ENCODE measurements at places on chromosomes 12 and 14. TPM values are rescaled to one million over a fixed set of nuclear protein-coding genes. Genes with fewer than 3 reads are reported as not detected.

The LGR5 gene
- total RNA-seq = not detected

GRCh38 chr12:54983536-54984101, 943 bp downstream of the TESPA1 start:
- no peak for DNase-seq

DNA sequence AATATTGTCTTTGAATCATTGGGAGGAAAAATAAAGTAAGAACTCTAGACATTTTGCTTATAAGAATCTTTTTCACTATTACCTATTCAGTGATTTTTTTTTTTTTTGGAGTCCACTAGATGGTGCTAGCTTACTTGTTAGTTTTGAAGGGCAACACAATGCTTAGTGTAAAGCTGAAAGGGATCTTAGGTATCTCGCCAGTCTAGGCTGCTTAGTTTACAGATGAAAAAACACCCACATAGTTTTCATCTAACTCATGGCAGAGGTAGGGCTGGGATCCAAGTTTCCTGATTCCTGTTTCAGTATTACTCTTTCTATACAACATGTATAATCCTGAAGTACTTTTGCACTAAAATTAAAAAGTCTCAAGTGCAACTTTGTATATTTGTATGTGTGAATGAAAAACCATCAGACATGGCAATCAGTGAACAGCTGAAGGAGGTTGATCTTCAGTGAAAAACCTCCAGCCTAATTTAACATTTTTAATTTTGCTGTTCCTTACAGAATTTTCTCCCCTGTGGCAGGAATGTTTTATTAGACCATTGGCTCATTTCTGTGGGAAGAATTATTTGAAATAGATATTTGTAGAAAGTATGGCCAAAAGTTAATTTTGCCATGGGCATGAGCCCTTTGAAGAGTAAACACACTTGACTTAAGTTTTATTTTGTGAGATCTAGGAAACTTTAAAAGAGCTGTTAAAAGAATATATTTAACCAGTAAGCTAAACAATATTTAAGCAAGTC, 40.7 kb downstream of the LRRIQ1 start:
- DNase-seq = peak; percentile 25

DNA sequence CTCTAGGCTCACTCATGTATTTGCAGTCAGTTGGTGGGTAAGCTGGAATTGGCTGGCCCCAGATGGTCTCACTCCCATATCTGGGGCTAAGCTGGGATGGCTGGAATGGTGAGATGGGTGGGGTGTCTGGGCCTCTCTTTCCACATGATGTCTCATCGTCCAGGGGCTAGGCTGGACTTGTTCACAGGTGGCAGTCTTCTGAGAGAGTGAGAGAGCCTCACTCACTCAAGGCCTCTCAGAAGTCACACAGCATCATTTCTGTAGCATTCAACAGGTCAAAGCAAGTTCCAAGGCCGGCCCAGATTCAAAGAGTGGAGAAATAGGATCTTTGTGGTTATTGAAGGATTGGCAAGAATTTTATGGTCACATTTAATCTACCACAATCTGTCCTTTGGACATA, 102.7 kb downstream of the UNC79 start:
- no peak for DNase-seq

The BCL2L14 gene
- not detected for total RNA-seq

The GALNT16 gene
- 4.1 TPM for total RNA-seq

DNA sequence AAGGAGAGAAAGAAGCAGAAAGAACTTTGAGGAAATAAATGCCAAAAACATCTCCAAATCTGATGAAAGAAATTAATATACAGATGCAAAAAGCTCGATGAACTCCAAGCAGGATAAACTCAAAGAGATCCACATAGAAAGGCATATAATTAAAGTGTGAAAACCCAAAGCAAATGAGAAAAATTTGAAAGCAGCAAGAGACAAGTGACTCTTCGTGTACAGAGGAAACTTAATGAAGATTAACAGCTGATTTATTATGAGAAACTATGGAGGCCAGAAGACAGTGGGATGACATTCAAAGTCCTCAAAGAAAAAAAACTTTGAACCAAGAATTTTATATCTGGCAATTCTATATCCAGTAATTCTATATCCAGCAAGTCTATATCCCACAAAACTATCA, 163.0 kb upstream of the TMCC3 start:
- no peak for DNase-seq

DNA sequence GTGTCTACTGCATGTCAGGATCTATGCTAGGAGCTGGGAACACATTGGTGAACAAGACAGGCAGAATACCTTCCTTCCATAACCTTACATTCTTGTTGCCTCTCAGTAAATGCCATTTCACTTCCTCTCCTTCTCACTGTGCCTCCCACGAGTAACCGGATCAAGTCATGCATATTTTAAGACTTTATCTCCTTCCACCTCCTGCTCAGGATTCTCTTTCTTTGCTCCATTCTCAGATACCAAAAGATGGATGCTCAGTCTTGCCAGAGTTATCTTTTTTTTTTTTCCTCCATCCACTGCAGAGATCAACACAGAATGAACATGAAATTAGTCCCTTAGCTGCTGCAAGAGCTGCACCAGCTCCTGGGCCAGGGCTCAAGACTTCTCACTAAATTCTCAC, 20.0 kb upstream of the APPL2 start:
- no peak for DNase-seq

The MFAP5 gene
- total RNA-seq = 57.9 TPM

The GCN1 gene
- total RNA-seq = 143 TPM

- DNase-seq = peak; percentile 21
Measured at GRCh38 chr14:63573581-63573980, 30.4 kb upstream of the PPP2R5E start.

GRCh38 chr12:50186681-50187080, 19.5 kb upstream of the CERS5 start:
- peak; percentile 68 for DNase-seq

DNA sequence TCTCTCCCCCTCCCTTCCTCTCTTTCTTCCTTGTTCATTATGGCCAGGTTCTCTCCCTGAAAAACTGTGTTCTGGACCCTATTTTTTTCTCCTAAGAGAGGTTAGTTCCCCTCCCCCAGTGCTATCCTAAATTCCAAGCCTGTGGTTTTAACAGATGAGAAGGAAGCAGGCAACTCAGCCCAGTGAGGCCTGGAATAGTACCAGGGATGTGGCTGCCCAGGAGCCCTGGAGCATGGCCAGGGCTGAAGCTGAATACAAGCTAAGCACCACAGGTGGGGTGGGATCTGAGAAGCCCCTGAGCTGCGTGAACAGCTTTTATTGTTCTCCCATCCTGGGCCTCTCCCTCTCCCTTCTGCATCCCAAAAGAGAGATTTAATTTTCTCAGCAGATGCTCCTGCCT, 1581.3 kb upstream of the TMEM132C start:
- DNase-seq = no peak

- peak; percentile 94 for DNase-seq
Measured at GRCh38 chr14:96086574-96087077, 47.5 kb downstream of the C14orf132 start.
